Vagina (tissue), 2 donors: ENCODE measurements at places on chromosomes 3 and 15. TPM values are rescaled to one million over a fixed set of nuclear protein-coding genes. Genes with fewer than 3 reads are reported as not detected.

ADAMTSL3 gene
- 4.2 TPM for total RNA-seq

DNA sequence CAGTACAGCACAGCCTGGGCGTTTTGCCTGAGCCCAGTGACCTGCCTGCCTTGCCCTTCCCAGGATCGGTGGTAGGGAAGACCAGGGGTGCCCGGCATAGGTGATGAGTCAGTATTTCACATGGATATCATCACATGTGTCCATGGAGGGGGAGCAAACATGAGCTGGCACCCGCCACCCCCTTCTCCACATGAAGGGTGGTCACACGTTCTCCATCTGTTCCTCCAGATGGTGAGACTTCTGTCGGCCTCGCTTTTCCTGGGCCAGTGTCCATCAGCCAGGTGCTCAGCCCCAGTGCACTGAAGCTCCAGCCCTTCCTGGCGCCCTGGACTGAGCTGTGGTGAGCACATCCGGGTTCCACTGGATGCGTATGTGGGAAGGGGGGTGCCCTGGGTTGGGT, 208.4 kb downstream of the UBE3A start:
- no peak overlapping the region for H3K4me3 ChIP-seq
- H3K27ac ChIP-seq: no peak overlapping the region
- no peaks in the 10 kb centered on the region for H3K27me3 ChIP-seq
- H3K36me3 ChIP-seq: no peaks in the 10 kb centered on the region
- H3K4me1 ChIP-seq: no peaks in the 10 kb centered on the region

- peaks cover 22% of the 10 kb centered on the region for H3K36me3 ChIP-seq
- peaks cover 12% of the 10 kb centered on the region for H3K4me1 ChIP-seq
- H3K27me3 ChIP-seq: no peaks in the 10 kb centered on the region
- peak overlapping the region; percentile 67 for H3K4me3 ChIP-seq
- no peak for DNase-seq
- peak overlapping the region; percentile 99 for H3K27ac ChIP-seq
Observed at GRCh38 chr15:96332637-96333121, 2.2 kb downstream of the NR2F2 start.

- H3K36me3 ChIP-seq: no peaks in the 10 kb centered on the region
- no peak for DNase-seq
- H3K4me3 ChIP-seq: no peak overlapping the region
- H3K27ac ChIP-seq: no peak overlapping the region
- H3K27me3 ChIP-seq: no peaks in the 10 kb centered on the region
Observed at GRCh38 chr3:55160241-55160983, 232.6 kb upstream of the LRTM1 start.
